Right atrium auricular region (tissue), 2 donors: ENCODE measurements at places on chromosomes 7 and 10. TPM values are rescaled to one million over a fixed set of nuclear protein-coding genes. Genes with fewer than 3 reads are reported as not detected.

DNA sequence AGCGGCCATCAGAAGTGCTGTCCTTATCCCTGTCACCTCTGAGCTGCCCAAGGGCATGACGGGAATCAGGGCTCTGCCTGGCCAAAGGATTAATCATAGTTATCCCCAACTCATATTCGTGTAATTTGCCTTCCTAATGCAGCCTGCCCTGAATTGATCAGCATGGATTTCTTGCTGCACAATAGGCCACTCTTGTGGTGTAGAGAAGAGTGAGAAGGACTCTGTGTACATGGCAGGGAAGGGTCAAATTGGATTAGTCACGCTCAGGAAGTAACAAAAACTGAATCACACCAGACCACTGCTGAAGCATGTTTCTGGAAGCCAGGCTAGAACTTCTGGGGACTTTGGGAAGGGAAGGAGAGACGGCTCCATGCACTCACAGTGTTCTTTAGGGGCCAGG is 227.0 kb downstream of the BUB3 start:
- DNase-seq, result no peak

Gene OR9A2
- not detected for total RNA-seq

GRCh38 chr10:18364987-18365775 is 225.0 kb downstream of the CACNB2 start:
- no peak for DNase-seq

DNA sequence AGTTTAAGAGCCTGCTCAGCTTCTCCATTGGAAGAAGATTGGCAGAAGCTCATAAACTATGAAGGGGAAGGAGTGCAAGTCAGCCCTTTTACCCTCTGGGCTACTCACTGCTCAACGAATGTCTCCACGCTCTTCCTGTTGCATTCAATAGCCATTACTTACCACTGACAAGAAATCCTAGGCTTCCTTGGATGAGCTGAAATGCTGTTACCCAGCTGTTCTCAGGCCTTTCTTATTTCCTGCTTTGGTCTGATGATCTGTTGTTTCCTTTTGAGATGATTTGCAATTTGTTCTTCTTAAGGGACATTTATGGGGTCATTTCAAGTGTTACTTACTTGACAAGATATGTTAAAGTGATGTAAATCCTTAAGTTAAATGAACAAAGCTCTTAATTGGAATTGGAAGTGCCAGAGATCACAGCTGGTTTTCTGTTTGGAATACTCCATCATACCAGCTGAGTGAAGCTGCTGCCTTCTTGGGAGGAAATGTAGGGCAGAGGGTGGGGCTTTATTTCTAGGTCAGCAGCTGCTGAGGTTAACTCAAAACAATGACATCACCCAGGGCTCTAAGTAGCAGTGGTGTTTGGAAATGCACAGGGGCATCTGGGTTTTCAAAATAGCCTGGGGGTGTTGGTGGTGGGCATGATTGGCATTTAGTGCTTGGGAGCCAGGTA is 170.0 kb downstream of the PRKCQ start:
- no peak for DNase-seq

DNA sequence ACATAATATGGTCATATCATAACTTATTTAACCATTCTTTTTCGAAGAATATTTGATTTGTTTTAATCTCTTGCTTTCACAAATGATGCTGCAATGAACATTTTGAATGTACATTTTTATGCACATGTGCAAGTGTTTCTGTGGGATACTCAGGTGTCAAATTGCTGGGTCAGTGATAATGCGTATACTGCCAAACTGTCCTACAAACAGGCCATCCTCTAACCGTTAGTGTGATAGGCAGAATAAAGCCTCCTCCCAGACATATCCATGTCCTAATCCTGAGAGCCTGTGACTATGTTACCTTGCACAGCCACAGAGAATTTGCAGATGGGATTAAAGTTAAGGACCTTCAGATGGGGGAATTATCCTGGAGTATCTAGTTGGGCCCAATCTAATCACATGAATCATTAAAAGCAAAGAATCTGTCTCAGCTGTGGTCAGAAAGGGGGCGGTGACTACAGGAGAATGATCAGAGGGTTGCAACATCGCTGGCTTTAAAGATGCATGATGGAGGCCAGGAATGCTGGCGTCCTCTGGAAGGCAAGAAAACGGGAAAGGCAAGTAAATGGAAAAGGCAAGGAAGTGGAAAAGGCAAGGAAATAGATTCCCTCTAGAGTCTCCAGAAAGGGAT is 46.7 kb downstream of the FZD1 start:
- DNase-seq, result no peak
